ENCODE measurements at places on chromosomes 7 and 10. TPM values are rescaled to one million over a fixed set of nuclear protein-coding genes. Genes with fewer than 3 reads are reported as not detected.

DNA sequence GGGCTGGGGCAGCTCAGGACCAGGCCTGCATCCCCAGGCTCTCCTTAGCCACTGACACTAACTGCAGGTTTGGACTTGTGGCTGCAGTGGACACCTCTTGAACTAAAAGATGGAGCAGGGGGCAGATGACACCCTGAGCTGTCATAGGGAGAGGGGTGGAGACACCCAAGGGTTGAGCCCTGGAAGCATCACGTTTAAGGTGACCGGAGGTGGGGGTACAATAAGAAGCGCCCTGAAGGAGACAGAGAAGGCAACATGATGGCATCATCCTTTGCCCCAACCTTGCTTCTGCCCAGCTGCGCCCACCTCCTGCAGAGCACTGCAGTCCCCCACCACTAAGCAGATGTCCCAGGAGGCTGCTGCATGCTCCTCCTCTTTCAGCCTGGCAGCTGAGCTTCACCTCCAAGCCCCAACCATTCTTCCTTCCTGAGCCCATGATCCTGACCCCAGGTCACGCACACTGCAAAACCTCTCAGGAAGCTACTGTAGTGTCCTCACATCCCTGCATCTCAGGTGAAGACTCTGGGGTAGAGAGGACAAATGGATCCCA, 25.5 kb downstream of the OGDHL start:
- no peak for DNase-seq

DNA sequence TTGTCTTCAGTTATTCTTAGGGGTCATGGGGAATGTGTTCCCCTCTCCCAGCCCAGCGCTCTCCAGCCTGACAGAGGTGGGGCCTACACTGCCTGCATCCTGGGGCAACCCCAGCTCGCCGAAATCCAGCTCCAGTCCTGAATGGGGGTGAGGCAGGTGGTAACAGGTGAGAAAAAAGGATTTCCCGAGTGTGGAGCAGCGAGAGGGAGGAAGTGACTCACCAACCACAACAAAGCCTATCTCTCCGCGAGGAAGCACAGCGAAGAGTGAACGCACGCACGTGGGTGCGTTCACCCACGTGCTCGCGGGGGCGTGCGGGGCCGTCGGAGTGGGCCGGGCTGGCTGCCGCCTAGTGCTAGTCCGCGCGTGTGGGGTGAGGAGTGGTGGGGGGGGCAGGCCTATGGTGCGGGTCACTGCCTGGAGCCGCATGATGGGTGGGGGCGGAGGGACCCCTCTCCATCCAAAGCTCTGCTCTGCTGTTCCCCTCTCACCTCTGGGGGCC, 855 bp upstream of the PALD1 start:
- peak; percentile 52 for DNase-seq

DNA sequence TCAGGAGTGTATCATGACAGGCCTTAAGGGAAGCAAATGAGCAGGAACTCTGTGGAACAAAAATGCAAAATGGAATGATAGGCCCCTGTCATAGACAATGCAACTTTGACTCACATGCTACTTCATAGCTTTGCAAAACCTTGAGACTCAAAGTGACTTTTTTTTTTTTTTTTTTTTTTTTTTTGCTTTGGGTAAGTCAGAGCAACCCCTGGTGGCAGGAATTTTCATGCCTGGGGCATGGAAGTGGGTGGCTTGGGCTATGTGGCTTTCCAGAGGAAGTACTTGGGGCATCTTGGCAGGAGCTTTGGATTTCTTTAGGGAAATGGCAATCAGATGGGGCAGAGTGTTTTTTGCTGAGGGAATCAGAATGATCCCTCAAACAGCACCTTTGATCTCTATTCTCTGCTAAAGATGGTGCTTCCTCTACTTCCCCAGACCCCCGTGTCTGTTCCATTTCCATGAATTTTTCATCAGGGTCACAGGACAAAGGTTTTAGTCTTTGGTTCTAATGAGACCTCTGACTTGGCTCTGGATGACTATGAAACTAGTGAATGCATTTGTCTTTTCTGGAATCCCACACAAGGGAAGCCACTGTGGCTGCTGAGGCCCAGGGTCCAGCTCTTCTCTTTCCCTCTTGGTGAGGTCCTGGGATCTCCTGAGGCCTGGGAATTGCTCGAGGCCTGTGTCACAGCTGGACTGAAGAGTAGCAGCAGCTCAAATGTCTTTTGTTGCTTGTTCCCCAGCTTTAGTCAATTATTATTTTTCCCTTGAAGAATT, 62.8 kb downstream of the TACC2 start:
- DNase-seq, result peak; percentile 88

DNA sequence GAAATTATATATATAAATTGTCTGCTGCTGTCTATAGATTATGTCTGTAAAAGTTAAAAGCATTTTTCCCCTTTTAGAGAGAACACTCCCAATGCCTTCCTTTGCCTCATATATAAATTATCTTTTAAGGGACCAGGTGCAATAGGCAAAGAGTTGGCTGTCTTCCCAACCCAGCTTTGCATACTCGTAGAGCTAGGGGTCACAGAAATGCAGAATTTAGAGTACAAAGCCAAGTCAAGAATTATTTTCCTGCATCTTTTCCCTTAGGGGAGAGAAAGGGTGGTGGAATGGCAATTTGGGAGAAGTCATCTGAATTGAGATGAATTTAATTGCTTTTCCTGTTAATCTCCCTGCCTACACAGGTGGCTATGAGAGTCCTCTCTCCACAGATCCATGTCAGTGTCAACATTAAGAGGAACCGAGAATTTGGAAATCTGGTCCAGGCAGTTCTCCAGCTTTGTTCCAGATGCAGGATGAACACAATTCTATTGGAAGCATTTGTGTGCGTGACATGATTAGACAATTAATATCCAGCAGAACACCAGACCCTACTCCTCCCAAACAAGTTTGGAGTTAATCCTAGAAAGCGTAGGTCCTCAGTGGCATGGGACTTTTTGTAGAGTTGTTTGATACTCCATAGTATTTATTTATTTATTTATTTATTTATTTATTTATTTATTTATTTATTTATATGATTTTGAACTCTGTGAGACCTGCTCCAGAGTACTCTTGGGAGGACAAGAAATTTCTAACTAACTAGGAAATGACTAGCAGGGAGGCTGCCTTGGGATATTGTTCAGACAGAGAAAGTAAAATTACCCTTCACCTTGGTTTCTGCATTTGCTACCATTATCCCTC, 80.3 kb upstream of the SKAP2 start:
- DNase-seq, result no peak

- no peak for DNase-seq
Observed at GRCh38 chr7:103574576-103574975, 128.6 kb upstream of the SLC26A5 start.

GRCh38 chr10:77771450-77771849, 133.8 kb upstream of the KCNMA1 start:
- DNase-seq, result no peak

- no peak for DNase-seq
Observed at GRCh38 chr7:29341156-29341555, 146.6 kb downstream of the CHN2 start.

- no peak for DNase-seq
Observed at GRCh38 chr10:132333386-132333785, 1.4 kb downstream of the LRRC27 start.

GRCh38 chr10:53166325-53166724, 393.7 kb upstream of the MBL2 start:
- DNase-seq, result peak; percentile 74

GRCh38 chr7:20783700-20784387, 2.8 kb downstream of the SP8 start:
- peak; percentile 7 for DNase-seq

GRCh38 chr10:75080554-75080953, 30.9 kb upstream of the SAMD8 start:
- DNase-seq, result no peak

GRCh38 chr7:86733783-86734182, 90.1 kb downstream of the GRM3 start:
- no peak for DNase-seq

DNA sequence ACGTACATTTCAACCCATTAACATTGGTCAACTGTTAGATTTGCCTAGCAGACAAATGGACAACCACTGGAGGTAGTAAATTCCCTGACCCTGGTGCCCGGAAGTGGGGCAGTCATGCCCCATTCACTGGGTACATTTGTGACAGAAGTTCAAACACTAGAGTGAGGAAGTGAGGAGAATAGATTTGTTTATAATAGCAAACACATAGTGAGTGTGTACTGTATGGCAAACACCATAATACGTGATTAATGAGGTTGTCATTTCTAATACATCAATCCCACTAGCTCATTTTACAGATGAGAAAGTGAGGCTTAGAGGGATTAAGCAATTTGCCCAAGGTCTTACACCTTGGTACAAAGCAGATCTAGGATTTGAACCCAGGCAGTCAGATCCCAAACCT, 181.9 kb upstream of the MKLN1 start:
- no peak for DNase-seq

DNA sequence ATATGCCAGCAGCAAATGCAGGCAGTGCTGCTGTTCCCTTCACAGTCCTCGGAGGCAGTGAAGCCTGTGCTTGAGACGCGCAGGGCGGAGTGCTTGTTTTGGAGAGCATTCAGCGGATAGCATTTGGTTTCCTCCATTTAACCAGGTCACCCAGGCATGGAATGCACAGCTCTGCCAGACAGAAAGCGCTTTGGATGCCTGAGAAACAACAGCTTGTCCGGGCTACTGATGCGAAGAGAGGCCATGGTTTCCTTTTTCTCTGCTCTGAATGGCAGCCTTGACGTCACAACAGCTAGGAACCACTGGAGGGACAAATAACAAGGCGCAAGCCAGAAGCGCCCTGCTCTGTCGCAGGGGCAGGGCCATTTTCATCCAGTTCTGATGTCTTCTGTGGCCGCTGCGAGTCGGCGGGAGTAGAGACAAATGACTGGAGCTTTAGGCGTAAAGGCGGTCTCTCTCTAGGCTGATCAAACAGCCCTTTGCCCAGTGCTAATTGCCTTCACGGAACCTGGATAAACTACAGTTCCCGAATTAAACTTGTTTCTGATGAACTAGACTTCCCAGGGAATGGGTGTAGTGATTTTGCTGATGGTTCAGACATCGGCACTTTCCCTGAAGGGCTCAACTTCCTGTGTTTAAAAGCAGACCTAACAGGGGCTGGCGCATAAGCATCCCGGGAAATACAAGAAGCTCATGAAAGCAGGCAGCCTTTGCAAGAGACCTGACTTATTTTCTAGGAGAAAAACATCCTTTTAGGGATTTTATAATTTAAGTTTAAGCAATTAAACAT, 187.6 kb upstream of the KLF14 start:
- DNase-seq, result peak; percentile 98

- no peak for DNase-seq
Observed at GRCh38 chr7:11607686-11608085, 224.3 kb downstream of the THSD7A start.

- no peak for DNase-seq
Observed at GRCh38 chr10:5522913-5523560, 1.7 kb upstream of the CALML3 start.

Gene ADAP1
- total RNA-seq, result 4.8 TPM

Gene FGFBP3
- total RNA-seq, result 0.17 TPM

Gene GPR85
- total RNA-seq, result 0.35 TPM

Gene LFNG
- 79.8 TPM for total RNA-seq

Gene GHRHR
- not detected for total RNA-seq

Gene MUC3A
- total RNA-seq, result 0.75 TPM
